ENCODE measurements at places on chromosomes 6 and 20.

GRCh38 chr6:39335780-39336545 is 13.5 kb upstream of the KCNK16 start:
- no peak for DNase-seq

DNA sequence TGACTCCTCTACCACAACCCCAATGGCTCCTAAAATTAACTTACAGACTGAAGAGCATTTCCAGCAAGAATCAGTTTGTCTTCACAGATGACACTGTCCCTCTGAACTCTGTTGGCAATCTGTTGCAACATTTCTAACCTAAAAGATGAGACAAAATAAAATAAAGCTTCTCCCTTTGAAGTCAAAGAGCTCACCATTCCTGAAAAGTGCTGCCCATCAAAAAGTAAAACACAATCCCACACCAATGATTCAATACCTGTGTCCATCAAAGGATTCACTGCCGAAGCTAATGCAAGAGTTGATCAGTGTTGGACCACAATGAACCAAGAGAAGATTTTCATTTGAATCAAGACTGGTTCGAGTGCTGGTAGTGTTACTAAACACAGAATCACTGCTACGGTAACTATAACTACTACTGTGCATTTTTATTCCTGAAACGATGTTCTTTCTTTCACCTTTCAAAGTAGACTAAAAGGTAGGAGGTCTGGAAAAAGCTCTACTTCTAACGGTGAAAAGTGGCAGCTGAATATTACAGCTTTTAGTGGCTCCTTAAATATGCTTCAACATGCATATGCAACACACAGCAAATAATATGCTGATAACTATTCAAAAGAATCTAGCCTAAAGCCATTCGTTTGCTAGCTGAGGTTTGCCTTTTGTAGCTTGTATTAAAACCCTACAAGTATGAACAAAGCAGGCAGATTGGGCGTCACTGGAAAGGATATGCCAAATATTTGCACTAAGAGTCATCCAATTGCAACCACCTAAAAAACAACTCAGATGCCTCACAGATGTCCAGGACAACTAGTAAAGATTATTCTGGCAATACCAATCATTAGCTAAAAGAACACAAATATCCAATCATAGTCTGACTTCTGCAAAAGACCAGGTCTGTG is at the start of gene DST:
Gene DST, minus strand, starts transcription at position 524 of the 896 bp plus-strand sequence.
- DNase-seq: no peak

- DNase-seq: peak; percentile 51
Observed at GRCh38 chr6:31558631-31559500, 11.5 kb downstream of the NFKBIL1 start.

GRCh38 chr6:42777126-42777822 is 4.6 kb upstream of the BICRAL start:
- no peak for DNase-seq

DNA sequence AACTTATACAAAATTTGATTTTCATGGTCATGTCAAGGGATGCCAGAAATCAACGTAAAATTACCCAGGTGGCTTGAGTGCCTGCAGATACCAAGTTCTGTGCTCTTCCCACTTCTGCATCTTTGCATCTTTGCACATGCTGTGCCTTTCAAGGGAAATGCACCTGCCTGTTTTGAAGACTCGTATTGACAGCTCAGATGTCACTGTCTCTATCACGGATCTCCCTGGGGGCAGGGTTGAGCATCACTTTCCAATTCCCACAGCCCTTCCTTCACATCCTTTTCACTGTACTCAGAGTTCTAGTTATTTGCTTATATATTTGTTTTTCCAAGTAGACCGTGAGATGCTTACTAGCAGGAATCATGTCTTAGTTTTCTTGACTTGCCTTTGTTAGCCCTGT is 274.2 kb downstream of the CDH26 start:
- no peak for DNase-seq

GRCh38 chr6:97813889-97814567 is 531.0 kb upstream of the MMS22L start:
- DNase-seq: no peak
